ENCODE measurements at places on chromosomes 1 and 21. TPM values are rescaled to one million over a fixed set of nuclear protein-coding genes. Genes with fewer than 3 reads are reported as not detected.

DNA sequence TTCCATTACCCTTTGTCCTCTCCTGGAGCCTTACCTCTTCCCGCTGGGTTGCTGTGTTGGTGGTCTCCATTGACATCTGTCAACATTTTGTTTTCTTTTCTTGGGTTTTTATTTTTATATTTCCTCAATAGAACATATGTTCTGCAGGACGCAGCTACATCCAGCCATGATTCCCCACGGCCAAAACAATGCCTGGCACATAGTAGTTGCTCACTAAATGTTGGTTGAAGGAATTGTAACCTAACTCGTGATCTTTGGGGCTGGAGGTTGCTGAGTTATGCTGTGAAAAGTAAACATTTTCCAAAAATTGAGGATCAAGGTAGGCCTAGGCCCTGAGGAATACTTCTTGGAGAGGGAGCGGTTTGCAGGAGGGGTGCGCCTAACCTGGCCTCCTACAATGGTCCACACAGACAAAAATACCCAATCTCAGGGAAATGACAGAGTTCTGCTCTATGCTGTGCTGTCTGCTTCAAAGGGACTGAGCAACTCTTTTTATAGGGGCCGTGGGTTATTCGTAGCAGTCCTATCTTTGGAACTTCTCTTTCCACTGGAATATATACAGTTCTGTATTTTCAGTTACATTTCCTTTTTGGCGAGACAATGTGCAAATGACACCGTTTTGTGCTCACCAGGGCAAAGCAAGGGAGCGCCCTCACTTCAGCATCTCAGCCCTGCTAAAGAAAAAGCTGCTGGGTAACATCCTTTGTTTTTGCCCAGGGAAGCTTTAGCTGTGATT is 1.4 kb downstream of the PDPN start:
- H3K27ac ChIP-seq: no peak overlapping the region
- no peaks in the 10 kb centered on the region for H3K4me1 ChIP-seq
- peaks cover 57% of the 10 kb centered on the region for H3K27me3 ChIP-seq
- no peaks in the 10 kb centered on the region for H3K36me3 ChIP-seq

- no peaks in the 10 kb centered on the region for H3K27me3 ChIP-seq
- H3K4me1 ChIP-seq: peaks cover 23% of the 10 kb centered on the region
- H3K4me3 ChIP-seq: no peak overlapping the region
- DNase-seq: no peak
Observed at GRCh38 chr1:23575226-23575810, 16.0 kb upstream of the ID3 start.

DNA sequence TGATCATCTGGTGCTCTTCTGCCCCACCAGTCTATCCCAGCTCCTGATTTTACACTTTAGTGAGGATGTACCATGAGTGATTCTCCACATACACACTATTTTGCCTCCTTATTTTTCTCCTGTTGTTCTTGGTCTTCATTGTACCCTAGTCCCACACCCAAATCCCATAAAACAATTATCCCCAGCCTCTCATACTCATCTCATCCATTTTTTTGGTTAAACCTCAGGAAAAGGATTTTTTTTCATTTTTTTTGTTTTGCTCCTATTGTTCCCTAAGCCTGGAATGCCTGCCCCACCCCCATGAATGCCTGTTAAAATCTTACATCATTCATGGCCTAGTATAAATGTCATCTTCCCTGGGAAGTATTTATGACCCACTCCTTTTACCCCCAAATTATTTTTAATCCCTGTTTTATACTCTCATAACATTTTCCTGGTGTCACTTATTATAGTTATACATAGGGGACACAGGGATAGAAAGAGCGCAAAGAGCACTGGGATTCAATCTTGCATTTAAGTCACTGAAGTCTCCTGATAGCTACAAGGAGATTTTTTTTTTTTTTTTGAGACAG is 4.9 kb upstream of the LINGO4 start:
- no peak for DNase-seq
- H3K36me3 ChIP-seq: no peaks in the 10 kb centered on the region
- H3K4me3 ChIP-seq: no peak overlapping the region
- H3K27ac ChIP-seq: no peak overlapping the region
- peaks cover 8% of the 10 kb centered on the region for H3K27me3 ChIP-seq

GRCh38 chr1:107363154-107363553 is 222.3 kb downstream of the NTNG1 start:
- no peaks in the 10 kb centered on the region for H3K36me3 ChIP-seq
- H3K27me3 ChIP-seq: no peaks in the 10 kb centered on the region

The NKAIN1 gene
- total RNA-seq: 0.18 TPM

Measured in PC-3 (cell line).